ENCODE measurements at places on chromosomes 12 and 14.

GRCh38 chr12:3530548-3530947, 39.5 kb downstream of the PRMT8 start:
- no peak for DNase-seq

DNA sequence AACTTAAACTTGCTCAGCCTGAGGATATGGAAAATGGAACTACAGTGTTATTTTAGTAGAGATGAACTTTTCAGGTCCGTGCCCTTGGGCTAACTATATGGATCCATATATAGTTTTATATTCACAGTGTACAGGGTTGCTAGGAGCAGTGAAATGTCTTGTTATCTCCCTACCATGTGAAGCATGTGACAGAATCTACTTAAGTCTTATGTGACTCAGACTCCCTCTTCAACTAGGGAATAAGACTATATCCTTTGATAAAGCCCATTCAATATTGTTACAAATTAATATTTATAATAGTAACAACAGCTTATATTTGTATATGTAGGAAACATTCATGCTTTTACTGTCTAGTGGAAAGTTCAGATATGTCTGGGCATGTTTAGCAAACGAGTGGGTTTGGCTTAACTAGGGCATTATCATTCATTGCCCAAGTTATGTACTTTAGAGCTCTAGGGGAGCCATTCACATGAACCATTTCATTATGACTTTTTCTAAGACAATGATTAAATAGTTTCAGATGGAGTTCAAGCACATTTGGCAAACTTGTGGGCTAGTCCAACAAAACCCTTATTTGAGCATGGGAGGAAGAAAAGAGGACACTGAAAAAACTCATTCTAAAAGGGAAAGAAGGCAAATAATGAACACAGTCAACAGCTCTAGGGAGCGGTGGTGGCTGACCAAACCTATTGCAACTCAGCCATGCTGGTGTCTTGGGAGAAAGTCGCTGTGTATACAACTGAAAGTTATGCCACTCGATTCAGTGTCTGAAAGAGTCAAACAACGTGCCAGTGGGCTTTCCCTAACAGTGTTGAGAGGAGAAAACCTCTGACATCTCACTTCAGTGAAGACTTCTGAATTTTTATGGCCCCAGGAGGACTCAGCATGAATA, 305.9 kb upstream of the G2E3 start:
- DNase-seq = no peak

GRCh38 chr12:57237596-57237931, 8.1 kb downstream of the SHMT2 start:
- no peak for DNase-seq

DNA sequence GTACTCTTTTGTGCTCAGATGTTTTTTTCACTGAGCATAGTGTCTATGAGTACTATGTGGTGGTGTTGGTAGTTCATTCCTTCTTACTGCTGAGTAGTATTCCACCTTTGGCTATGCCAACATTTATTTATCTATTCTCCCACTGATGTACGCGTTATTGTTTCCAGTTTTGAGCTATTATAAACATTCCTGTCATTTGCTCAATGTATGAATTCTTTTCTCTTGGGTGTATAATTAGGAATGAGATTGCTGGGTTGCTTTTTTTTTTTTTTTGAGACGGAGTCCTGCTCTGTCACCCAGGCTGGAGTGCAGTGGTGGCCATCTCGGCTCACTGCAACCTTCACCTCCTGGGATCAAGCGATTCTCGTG, 37.5 kb upstream of the SLC2A3 start:
- no peak for DNase-seq

DNA sequence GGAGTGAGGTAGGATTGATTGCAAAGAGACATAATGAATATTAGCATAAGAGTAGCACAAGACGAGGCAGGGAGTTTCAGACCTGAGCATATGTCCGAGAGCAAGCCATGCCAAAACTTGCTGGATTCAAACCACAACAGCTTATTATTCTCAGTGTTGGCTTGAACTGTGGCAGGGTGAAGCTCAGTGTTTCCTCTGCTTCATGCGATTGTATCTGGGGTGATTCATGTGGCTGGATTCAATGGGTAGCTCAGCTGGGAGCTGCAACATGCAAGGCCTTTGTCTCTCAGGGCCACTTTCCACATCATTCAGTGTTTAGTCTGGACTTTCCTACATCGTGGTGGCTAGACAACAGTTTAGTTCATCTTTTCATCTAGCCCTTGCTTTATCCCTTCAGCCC, 22.1 kb upstream of the E2F7 start:
- no peak for DNase-seq

DNA sequence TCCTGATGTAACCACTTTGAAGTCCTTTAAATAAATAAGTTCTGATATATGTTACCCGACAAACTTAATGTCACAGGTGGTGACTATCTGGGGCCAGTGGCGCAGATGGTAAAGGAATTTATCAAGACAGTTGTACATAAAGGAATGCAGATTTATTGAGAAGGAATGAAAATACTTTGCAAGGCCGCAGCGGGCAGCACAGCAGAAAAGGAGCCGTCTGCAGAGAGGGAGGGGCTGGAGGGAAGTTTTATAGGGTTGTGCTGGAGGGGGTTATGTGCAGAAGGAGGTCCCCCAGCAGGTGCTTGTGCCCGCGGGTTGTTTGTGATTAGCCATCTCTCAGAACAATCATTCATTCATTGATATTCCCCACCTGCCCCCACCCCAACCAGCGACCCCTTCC, 17.4 kb downstream of the GPRC5D start:
- DNase-seq = no peak

DNA sequence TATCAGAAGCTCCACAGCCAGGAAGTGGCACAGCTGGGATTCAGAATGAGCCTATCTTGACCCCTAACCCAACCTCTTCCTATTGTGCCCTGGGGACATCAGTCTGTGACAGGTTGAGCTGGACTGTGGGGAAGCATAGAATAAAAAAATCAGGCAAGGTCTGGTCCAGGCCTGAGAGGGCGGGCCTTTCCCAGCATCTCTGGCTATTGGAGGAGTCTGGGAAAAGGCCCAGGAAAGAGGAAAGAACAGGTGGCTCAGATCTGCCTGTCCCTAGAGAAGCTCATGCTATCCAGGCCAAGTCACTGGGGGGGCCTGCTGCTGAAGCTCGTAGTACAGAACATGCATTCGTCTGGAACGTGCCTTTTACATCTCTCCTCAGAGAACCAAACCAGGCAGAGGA, 100.5 kb downstream of the PPM1H start:
- no peak for DNase-seq

DNA sequence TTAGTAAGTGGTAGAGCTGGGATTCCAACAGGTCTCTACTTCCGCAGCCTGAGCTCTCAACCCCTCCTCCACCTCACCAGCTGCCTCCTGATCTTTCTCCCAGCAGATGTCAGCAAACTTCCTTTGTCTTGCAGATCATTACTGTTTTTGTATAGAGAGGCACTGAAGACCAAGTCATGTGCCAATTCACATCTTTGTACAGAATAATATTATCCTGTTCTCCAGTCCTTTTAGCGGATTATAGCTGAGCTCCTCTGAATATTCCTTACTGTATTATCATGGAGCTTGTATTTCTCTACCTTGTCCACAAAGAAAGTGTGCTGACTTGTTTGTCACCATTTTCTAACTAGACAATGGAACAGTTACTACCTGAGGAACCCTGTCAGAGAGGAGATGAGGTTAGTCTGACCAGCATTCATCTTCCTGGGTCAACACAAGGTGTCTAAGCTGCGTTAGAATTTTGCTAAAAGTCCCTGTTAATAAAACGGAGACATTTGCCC, 142.3 kb upstream of the ARHGAP5 start:
- no peak for DNase-seq

- DNase-seq = no peak
These were observed 604 bp downstream of the GALNT4 start for GRCh38 chr12:89523843-89524540.

DNA sequence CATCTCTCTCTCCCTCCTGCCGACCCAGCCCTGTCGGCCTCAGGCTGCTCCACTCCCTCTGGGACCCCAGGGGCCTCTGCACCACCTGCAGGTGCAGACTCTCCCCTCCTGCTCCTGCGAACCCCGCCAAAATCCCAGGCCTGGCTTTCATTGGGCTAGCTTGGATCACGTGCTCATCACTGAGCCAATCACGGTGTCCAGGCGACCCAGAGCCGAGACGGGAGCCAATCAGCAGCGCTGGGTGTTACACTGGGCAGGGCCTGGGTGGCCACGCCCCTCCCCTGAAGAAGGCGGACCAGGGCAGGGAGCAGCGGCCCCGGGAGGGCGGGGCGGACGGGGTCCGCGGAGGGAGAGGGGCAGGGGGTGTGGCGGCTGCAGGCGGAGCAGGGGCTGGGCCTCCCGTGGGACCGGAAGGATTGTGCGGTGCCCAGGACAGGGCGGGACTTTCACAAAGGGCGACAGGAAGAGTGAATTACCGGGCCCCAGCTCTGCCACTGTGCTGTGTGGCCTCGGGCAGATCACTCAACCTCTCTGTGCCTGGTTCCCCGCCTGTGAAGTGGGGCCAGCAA, 66.6 kb upstream of the FBRSL1 start:
- no peak for DNase-seq

DNA sequence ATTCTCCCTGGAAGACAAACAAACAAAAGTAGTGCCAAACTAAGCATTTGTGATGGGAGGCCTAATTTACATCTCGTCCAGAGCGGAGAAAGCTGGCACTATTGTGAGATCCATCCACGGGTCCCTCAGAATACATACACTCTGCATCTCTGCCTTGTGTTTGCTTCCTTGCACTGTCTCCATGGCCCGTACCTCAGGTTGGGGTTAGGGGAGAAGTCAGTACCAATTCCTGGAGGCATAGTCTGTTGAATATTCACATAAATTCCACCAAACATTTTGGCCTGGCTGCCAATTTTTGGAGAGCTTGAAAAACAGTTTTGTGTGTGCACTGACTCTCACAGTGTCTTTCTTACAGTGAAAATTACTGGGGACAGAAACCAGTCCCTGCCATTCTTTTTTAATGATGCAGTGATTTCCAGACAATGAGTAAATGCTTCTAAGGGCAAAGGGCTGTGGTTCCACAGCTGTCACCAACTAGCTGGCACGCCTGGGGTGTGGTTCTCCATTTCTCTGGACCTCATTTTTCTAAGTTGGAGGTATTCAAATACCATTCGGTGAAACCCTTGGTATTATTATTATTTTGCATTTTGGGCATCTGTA, 119.7 kb upstream of the HIF1A start:
- no peak for DNase-seq

DNA sequence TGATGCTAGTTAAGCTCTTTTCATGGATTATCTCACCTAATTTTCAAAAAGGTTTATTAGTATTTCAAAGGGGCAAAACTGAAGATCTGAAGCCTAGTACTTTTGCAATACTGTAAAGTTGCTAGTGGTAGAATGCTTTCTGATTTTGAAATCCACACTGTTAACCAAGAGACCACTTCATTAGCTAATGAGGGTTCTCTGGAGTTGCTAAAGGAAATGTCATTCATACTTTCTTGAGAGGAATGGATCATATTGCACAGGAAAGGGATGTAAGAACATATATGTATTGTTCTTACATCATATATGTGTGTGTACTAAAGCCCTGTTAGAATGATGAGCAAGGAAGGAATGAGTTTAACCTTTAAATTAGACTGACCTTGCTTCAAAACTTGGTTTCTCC, 39.0 kb upstream of the LDHB start:
- DNase-seq = no peak

DNA sequence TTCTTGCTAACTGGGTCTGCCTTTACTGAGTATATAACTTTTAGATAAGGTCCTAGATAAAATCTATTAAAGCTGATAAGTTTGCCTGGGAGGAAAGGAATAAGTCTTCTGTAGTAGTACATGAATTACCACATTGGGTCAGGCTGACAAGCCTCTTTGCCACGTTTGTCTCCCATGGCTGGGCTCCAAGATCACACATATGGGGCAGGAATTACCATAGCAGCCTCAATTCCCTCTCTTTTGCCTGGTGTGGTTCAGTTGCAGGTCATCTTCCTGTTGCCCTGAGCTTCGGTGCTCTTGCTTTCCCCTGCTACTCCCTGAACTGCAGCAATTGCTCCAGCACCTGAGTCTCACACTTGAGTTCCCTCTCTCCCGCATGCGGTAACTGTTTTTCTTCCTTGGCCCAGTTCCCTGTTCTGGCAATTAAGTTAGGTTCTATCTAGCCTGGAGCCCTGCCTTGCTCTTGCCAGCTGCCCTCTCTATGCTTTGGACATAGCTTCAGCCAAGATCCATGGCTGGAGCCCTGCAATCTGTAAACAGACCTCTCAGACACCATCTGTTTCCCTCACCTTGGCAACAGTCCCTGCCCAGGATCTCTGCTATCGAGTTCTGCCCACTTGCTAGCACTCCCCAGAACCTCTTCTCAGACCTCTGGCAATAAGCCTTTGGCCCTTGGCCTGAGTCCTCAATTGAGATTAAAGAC, 5.8 kb upstream of the GLT8D2 start:
- DNase-seq = no peak

GRCh38 chr12:52123487-52124186, 44.1 kb downstream of the SMIM41 start:
- no peak for DNase-seq

Measured in activated effector memory CD4-positive, alpha-beta T cell treated with anti-CD3 and anti-CD28 coated beads, Interleukin-2, amount 50 U/mL, for 16 hours (primary cell).